ENCODE measurements at places on chromosomes 2 and 18.

DNA sequence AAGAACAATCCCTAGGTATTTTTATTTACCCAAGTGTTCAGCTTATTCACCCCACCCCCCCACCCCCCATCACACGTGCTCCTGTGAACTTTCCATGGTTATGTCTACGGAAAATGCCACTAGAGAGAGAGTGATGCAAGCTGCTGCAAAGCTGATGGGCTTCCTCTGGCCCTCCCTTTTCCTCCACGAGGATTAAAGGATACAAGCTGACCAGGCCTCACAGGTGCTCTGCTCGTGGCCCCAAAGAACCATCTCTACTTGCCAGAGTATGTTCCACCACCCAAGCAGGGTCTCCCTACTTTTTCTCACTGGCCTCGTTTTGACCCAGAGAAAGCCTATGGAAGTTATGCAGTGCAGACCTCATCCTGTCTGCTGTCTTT lies 342.6 kb downstream of the CELF4 start:
- DNase-seq, result no peak

DNA sequence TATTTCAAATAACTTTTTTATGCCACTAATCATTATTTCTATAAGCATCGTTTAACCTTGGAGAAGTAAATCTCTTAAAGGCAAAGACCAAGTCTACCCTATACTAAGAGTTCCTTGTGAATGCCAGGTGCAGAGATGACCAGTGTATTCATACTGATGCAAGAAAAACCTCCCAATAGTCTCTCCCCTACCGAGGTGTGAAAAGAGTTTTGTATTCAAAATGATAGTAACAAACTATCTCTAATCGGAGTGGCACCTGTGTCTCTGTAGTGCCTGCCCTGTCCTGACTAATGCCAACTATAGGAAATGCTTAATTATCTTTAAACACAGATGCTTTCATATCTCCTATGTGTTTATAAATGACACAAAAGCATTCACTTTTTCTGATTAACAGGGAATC lies 798.5 kb downstream of the TRIB2 start:
- DNase-seq, result no peak

GRCh38 chr2:239138610-239139009 lies 262.2 kb downstream of the HDAC4 start:
- no peak for DNase-seq

GRCh38 chr2:47456851-47457250 lies 53.9 kb downstream of the MSH2 start:
- DNase-seq, result no peak

DNA sequence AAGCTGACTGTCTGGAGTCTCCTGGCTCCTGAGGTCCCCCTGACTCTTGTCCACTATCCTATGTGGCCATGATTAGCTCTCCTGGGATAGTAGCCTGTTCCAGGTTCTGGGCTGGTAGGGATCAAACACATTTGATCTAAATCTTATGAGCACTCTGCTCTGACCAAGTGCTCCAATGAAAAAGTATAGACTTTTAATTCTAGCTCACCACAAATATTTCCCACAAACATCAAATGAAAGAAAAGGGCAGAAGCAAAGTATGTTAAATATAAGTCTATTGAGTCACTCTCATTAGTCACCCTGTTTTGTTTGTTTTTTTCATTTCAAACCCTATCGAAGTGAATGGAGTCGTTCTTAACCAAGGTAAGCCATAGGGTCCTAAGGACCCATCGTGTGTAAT lies 39.7 kb upstream of the NEDD4L start:
- no peak for DNase-seq

DNA sequence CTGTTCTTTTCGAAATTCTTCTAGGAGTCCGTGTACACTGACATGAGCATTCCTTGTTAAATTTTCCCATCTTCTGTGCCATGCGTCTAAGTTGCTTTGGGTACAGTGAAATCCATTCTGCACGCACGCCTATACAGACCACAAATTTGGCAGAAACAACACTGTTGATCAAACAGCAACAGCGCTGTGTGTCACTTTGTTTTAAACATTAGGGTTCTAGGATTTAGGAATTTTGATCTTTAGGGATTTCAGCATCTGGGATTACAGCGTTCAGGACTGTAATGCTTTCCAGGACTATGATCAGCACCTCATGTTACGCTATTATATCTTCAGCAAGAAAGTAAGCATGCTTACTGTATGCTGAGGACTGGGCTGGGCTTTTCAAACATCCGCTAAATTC lies 47.1 kb upstream of the FHL2 start:
- DNase-seq, result no peak

DNA sequence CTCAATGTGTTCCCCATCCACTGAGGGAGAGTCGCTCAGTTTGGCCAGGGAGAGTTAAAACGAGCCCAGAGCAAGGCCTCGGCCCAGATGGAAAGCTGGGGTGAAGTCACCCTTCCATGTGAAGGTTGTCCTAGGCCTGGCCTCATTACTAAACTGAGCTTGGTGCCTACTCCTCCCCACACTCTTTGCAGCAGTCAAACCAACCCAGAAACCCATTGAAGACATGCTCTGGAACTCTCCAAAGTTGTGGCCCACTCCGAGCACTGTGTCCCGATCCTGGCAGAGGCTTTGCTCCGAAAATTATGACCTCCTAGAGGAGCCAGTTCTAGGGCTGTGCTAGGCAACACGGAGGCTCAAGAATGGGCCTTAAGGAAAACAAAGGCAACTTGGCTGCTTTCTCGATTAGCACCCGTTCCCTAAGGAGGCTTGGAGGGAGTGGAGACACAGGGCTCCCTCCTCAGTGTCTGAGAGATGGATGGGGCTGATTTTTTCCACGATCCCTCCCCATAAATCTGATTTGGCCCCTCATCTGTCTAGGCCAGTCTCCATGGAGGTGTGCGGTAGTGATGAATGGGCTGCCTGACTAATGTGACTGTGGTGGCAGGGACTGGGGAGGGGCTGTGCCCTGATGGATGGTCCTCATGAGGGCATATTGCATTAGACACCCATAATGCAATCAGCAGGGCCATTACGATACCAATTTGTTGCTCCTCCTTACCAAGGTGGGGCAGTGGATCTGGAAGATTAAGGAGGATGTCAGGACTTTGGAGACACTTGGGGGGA lies 11.7 kb upstream of the CYP26B1 start:
- no peak for DNase-seq

DNA sequence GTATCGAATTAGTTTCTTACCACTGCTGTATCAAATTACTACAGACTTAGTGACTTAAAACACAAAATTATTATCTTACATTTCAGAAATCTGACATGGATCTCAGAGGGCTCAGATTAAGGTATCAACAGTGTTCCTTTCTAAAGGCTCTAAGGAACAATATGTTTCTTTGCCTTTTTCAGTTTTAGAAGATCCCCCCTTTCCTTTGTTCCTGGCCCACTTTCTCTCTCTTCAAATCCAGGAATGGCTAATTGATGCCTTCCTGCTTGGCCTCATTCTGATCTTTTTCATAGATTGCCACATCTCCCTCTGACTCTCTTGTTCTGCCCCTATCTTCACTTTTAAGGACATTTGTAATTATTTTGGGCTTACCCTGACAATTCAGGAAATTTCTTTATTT lies 65.7 kb downstream of the LRP1B start:
- DNase-seq, result no peak

GRCh38 chr2:20444101-20444992 lies 2.5 kb upstream of the RHOB start:
- DNase-seq, result no peak

GRCh38 chr2:2324119-2324518 lies 7.0 kb downstream of the MYT1L start:
- no peak for DNase-seq

GRCh38 chr2:161243312-161243711 lies 64.9 kb upstream of the PSMD14 start:
- no peak for DNase-seq

DNA sequence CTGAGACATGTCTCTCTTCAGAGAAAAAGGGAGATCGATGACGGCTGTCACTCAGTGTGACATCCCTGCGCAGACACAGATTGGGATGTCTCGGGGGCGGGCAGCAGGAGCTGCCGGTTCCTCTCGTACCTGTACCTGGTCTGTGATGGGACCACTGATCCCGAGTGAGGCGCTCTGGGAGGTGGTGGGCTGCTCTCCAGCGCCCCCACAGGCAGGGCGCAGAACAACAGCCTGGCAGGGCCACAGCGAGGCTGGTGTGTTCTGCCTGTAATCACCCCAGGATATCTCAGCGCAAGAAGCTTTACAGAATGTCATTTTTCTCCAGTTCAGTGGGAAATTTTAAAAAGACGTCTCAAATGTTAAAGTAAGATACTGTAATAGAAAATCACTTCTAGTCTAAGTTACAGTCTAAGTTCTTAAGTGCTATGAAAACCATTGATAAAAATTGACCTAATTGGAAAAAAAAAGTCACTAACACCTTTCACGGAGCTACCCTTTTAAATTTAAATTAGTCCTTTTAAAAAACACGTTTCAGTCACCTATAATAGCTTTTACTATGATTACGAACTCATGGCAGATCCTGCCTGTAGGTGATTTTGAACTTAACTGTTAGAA lies 189.8 kb downstream of the SNTG2 start:
- no peak for DNase-seq

DNA sequence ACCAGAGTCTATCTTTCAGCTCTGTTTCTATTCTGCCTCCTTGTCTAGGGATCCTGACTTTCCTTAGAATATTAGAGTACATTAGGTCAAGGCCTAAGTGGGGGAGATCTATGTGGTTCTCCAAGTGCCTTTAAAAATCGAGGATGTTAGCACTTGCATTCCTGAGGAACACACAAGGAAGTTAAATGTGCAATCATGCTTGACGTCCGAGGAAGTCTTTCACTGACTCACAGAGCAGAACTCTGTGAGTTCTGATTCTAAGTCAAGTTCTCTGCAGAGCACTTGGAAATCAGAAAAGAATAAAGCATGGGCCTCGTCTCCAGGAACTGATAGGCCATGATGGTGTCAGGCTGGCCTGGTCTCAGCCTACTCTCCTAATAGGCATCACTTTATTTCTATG lies 17.2 kb downstream of the FHOD3 start:
- DNase-seq, result no peak

- DNase-seq, result no peak
Observed at GRCh38 chr2:6054161-6054671, 362.0 kb downstream of the SOX11 start.

GRCh38 chr2:1793001-1793867 lies 48.9 kb upstream of the PXDN start:
- DNase-seq, result no peak

DNA sequence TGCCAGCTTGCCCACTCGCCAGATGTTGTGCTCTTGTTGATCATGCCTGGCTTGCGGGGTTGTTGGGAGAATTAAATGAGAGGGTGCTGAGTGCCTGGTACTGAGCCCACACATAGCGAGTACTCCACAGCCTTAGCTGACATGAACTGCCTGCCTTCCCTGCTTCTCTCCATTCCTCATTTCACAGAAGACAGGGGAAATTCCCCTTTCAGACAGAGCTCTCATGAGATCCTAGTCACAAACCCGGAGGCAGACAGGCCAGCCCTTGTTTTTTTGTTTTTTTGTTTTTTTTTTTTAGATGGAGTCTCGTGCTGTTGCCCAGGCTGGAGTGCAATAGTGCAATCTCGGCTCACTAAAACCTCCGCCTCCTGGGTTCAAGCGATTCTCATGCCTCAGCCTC lies 17.1 kb upstream of the DNMT3A start:
- no peak for DNase-seq

DNA sequence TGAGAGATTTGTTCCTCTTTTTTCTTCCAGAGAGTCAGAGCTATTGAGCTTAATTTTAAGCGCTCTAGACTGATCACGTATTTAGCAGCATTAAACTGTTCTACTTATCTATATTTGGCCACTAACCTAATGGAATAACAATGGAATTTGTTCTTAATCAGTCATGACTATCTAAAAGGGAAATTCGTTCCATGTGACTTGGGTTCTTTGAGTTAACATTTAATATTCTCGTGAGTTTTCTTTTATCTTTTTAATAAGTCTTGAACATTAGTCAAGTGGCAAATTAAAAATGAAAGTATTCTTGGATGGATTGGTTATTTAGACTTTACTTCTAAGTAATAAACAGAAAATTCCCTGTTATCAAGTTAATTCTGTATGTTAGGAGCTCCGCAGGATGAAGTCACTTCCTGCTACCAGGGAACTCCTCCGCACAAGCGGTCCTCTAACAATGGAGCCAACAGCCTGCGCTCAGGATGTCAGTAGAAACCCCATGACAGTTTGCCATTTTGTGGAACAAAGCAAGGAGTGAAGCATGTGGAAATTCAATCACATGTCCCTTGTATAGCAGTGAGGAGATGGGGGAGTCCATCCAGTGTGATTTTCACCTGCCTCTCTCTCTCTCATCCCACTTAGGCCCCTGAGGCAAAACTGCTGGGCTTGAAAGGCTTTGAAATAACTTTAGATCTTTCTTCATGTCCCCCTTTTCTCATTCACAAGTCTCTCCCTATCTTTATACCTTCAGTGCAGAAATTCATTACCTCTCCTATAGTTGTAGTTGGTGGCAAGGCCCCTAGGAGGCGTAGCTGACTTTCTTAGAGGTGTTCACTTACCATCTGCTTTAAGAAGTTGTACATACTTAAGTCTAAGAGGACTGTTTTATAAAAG lies 138.1 kb downstream of the WDR7 start:
- DNase-seq, result no peak

GRCh38 chr2:230874876-230875275 lies 10.1 kb downstream of the ITM2C start:
- no peak for DNase-seq

- DNase-seq, result no peak
Observed at GRCh38 chr2:24985511-24985910, 13.8 kb upstream of the DNAJC27 start.

GRCh38 chr18:70559446-70559845 lies 270.6 kb downstream of the SOCS6 start:
- no peak for DNase-seq

DNA sequence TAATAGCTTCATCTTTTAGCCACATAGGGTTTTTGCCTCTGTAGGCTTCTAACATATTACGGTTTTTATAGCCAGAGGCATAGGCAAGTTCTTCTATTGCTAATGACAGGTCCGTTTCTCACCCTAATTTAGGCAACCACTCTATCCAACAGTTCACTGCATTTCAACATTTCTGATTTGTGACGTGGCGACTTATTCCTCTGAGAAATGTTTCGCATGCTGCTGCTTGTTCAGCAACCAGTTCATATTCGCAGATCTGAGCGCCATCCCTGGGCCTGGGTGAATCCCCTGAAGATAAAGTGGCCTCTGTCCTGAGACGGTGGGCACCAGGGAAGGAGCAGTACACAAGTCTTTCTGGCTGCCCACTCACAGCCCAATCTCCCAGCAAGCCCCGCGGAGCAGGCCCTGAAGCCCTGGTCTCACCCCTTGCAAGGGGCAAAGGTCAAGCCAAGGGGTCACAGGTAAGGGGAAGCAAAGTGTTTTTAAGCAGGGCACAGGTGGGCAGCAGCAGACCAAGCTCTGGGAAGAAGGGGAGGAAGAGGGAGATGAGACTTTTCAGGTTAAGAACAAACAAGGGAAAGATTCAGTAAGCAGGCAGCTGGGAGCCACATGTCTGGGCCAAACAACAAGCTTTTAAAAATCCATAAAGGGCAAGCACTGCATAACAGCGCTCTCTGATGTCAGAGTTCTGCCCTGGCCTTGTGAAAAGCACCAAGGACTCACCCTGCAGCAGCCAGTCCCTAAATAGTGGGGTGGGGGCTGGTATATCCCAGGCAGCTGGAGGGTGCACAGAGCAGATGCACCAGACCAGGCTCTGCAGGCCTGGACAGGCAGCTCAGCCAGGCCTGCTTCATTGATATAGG lies 10.8 kb upstream of the COX7A2L start:
- no peak for DNase-seq
